ENCODE measurements at places on chromosomes 5 and 9. TPM values are rescaled to one million over a fixed set of nuclear protein-coding genes. Genes with fewer than 3 reads are reported as not detected.

The WDR38 gene
- total RNA-seq: not detected

The HTR1A gene
- not detected for total RNA-seq

DNA sequence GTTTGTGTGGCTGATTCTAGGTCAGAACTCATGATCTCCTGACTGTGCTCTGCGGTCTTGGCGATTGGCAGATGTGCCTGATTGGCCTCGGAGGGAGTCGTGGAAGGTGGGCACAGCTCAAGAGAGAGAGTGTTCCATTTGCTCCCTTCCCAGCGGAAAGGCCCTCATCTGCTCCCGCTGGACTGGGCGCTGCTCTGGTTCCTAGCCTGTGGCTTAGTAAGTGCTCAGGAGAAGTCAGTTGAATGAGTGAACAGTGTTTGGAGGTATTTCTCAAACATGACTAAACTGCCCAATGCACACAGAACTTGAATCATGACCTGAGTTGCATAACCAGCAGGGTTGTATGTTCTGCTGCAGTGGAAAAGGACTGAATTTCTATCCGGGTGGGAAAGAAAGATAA is 120.2 kb upstream of the PITX1 start:
- DNase-seq: no peak

DNA sequence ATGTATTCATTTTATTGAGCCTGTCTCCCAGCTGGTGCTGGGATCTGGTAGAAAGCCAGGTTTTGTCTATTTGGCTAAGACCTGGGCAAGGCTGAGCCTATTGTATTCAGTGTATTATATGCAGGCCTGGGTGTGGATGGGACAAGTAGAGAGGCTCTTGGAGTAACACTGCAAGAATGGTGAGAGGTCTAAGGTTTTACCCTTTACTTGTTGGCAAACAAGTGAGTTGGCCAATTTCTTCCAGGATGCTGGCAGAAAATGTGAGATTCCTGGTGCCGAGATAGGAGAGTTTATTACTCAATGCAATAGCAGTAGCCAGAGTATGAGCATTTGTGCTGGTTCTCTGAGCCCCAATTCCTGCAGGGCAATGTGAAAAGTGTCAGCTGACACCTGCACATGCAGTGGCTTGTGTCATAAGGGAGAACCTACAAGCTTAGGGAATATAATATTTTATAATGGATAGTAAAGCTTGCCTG is 141.7 kb upstream of the PRLR start:
- DNase-seq: no peak

Data from activated CD4-positive, alpha-beta memory T cell treated with anti-CD3 and anti-CD28 coated beads, Interleukin-2, amount 10 ng/mL, durations not matched to agents 7 days and 5 days (primary cell).